DMS 273 treated with DMSO at 0.1 percent for 48 hours (cell line): ENCODE measurements at places on chromosomes 5 and 9.

DNA sequence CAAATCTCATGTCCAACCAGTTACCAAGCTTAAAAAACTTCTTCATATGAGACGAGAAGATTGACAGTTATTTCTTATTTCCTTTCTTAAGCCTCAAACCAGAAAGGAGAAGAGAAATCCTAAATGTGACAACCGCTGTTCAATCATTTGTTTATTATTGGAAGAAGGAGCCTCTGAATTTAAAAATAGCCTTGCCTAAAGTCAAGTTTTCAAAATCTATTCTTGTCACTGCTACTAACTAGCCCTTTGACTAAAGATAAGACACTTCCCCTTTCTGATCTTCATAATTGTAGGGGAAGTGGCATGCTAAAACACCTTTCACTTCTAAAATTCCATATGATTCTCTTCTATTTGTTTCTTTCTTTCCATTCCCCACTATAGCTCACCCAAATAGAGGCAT is 106.2 kb upstream of the EMB start:
- DNase-seq, result no peak

- no peak for DNase-seq
Measured at GRCh38 chr9:102038006-102038405, 299.6 kb upstream of the GRIN3A start.

DNA sequence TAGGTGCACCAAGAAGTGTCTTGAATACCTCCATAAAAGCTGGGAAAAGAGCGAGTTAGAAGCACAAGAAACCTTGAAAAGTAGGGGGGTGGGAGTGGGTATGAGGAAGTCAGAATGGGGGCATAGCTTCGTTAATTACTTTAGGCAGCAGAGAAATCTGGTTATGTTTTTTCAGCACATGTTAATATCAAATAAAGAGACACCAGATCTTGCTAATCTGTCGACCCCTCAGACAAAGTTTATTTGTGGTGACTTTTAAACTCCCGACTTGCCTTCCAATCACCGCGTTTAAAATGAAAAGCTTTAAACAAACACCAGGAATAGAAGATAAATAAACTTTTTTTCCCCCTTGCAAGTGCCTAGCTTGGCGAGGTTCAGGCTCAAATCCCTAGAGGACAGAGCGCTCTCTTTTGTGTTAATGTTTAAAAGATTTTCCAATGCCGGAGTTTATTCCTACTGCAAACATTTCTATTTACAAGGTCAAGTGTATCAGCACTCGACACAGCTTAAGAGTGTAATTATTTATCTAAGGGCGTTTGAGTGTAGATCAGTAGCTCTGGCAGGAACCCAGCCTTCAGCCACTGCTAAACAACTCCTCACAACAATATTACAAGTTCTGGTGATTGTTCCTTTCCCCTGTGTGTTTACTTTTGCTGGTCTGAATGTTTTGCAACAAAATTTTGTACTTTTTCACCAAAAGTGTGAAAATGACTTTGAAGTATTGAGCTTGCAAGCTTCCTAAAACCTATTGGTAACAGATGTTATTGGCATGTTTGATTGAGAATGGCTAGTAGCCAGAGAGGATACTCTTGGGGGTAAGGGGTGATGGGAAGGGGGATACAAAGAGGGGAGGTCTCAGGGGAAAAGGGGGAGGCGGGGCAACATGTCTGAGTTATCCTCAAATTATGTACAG is 3.8 kb downstream of the GAS1 start:
- no peak for DNase-seq

- no peak for DNase-seq
Measured at GRCh38 chr5:154779105-154779504, 23.9 kb downstream of the LARP1 start.

- DNase-seq, result no peak
Measured at GRCh38 chr9:71303351-71303750, 181.9 kb upstream of the TRPM3 start.

DNA sequence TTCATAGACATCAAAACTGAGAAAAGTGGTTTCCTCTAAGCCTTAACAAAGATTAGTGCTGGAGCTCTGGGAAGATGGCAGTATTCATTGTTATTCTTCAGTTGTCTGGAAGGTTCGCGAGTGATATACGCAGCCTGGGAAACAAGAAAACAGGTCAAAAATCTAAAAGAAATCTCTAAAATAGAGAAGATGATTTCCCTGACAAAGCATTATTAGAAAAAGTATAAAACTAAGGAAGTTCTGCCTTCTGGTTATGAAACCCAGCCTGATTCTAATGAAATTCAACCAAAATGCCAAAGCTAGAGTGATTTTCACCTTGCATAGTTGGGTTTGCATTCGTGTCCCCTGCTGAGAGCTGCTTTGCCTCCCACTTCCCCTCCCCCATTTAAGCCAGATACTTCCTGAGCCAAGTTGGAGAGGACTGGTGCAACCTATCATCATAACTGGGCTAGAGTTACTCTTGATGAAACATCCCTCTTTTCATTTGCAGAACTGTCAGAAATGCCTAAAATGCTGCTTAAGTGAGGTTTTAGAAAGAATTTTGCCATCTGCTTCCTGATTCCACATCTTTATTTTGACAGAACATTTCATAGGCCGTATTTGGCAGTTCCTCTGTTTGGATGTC is 48.4 kb downstream of the NDFIP1 start:
- DNase-seq, result no peak

GRCh38 chr5:121949885-121950284 is 11.9 kb upstream of the SRFBP1 start:
- DNase-seq, result no peak

DNA sequence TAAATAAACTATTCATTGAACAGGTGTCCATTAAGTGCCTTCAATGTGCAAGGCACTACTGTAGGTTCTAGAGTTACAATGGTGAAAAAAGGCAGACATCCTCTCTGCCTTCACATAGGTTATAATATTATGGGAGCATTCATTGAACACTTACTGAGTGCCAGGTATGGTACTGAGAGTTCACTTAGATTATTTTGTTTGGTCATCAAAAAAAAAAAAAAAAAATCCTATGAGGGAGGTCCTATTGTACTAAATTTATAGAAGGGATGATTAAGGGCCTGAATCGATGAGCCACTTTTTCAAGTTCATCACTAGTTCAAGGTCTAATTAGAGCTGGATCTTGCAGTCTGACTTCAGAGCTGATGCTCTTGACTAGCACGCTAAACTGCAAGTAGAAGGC is 22.8 kb upstream of the PANK3 start:
- no peak for DNase-seq

- DNase-seq, result no peak
Measured at GRCh38 chr5:89178541-89178940, 295.6 kb upstream of the MEF2C start.

DNA sequence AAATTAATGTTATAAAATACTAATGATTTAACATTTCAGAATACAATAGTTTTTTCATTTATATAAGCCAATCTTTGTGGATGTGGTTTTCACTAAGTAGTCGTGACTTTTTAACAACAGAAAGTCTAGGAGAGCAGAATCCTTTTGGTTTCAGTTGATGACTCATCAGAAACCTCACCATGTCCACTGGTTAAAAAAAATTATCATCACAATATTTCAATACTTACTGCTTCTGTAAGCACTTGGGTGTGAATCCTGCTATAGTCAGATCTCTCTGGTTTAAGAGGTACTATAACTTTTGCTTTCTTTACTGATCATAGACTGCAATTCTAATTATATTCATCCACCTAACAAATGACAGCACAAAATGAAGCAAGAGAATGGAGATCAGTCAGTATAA is 77.2 kb downstream of the MRPS30 start:
- DNase-seq, result no peak

- DNase-seq, result no peak
Measured at GRCh38 chr5:66608501-66608900, 12.3 kb downstream of the MAST4 start.

DNA sequence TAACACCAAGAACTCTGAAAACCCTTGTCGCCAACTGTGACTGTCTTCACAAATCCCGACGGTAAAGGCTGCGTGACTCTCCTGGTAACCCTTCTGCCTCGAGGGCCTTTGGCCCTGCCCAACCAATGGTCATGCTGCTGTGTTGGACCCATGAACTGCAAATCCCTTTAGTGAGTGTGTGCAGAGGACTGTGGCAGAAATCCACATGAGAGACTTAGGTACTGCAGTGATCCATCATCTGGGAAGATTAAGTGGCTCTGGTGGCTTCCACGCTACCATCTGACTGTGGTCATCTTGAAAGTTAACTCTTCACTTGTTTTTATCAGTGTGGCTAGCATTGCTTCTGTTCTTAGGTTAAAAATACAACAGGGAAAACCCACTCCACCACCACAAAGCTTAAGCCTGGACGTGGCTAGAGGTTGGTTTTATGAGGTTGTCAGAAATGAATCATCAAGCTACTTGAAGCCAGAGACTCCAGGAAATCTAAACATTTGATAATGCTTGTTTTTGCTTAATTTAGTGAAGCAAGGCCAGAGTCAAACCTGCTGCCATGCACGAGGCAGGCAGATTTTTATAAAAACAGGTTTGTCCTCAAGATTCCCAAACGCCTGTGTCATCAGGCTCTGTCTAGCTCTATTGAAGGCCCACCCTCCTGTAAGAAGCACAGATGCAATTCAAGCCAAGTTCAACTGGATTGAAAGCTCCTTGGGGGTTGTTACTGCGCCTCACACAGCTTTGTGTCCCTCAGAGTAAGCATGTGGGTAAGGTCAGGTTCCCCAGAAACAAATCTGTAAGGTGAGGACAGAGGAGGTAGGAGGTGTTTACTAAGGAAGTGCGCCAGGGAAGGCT is 52.7 kb upstream of the ERCC6L2 start:
- no peak for DNase-seq

DNA sequence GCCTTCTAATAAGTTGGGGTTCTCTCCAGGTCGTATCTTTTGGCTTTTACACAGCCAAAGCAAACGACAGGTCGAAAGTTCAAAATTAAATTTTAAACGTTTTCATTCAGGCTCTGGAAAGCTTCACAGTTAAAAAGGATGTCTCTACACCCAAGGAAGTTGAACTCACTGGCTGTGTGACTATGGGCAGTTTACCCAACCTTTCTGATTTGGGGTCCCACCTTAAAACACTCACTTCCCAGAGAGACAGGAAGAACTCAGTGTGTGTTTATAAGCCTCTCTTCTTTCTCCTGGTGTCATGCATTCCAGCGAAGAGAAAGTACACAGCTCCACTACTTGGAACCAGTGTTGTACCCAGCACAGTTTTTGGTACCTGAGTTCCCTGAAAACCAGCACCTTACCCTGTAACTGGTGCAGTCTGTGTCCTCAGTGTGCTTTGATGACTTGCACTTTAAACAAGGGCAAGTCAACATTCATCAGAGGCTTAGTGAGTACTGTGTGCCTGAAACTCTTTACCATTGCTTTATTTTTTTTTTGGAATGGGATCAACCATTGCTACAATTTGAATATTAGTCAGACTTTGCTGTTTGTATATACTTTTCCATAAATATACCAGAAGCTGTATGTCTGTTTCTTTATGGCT is 1.7 kb downstream of the SRD5A1 start:
- no peak for DNase-seq

- no peak for DNase-seq
Measured at GRCh38 chr9:108094676-108094993, 605.1 kb upstream of the KLF4 start.

DNA sequence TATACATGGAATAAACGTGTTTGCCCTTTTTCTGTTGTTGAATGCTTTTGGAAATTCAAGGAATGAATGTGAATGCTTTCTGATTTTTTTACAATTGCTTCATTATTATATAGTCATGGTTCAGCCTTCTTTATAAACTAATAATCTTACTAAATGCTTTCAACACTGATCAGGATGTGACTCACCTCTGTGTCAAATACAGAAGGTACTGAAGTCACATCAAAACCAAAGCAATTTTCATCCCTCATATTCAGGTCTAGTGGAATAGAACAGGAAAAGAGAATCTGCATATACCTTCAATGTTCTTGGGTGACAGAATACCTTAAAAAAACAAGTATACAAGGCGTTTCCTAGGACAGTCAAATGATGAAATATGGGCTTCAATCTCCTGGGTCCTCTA is 170.7 kb downstream of the PDE4D start:
- no peak for DNase-seq

DNA sequence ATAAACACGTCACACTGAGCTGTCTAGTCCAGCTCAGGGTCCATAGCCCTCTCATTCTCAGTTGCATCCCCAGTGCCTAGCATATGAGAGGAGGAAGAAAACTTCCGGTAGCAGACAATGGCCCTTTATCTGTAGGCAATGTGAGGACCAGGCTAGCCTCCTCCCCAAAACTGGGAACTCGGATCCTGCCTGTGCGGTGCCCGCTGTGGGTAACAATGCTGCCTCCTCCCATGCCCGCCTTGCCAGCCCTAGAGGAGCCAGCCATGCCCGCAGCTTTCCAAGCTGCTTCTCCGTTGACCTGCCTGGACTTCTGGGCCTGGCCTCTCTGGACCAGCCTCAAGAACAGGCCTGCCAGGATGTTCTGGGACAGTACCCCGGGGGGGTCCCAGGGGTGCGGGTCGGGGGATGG is 74.6 kb upstream of the ORM1 start:
- no peak for DNase-seq

- peak; percentile 43 for DNase-seq
Measured at GRCh38 chr5:94849821-94850736, 231.6 kb downstream of the SLF1 start.

DNA sequence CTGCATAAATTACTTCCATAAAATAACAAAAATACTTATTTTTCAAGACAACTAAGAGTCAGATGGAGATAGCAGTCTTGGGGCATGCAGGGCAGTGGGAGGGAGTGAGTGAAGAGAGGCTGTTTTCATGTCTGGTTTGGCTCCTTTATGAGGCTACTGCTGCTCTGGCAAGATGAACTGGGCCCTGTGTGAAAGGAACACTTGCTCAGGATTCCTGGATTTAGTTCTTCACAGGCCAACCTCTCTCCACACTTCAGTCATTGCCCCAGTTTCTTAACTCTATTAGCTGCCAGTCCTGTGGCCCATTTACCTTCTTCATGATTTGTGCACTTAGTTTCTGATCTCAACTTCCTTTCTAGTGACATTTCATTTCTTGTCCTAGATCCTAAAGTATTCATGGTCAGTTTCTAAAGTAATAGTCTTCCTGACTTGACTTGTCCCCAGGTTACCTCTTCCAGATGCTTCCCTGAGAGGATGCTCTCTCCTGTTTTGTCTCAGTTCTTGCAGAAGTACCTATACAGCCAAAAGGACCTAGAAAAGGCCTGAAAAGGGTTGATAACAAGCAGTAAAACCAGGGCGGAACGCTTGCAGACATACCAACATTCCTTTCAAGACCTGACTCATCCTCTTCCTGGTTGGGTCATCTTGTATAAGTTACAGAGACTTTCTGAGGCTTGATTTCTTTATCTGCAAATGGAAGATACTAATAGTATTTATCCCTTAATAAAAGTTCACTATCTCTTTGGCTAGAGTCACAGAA is 77.0 kb upstream of the ZFAND5 start:
- DNase-seq, result no peak

DNA sequence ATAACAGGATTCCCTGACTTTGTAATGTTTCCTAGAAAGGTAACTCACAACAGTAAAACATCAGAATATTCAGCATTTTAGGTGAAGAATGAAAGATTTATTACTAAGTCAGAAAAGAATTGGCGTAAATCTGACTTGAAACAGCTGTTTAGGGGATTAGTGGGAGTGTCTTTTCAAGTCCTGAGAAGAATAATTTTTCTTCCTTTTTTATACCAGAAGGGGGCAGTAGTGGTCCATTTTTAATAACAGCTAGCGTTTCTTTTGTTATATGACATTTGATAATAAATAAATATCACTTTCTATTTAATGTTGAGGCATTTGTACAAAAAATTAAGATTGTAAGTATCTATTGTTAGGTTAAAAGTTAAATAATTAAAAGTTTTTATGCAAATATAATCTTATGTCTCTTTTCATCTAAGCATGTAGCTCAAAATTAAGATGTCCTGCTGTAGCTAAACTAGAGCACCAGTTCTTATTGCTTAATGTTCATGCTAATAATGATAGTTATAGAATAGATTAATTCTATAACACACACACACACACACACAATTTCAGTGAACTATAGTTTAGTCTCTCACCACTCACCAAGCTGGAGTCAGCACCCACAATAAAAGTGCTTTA is 258.7 kb upstream of the ARRDC3 start:
- DNase-seq, result no peak
